Smooth muscle cell of trachea (primary cell): ENCODE measurements at places on chromosomes 3 and 15. TPM values are rescaled to one million over a fixed set of nuclear protein-coding genes. Genes with fewer than 3 reads are reported as not detected.

NLGN1 gene
- 1.0 and 3.3 TPM in 2 replicates for total RNA-seq

KBTBD12 gene
- total RNA-seq = not detected in 2 replicates

OR5K3 gene
- not detected in 2 replicates for total RNA-seq

CSNK1G1 gene
- 21.0 and 25.6 TPM in 2 replicates for total RNA-seq

BFSP2 gene
- total RNA-seq = not detected in 2 replicates

C3orf22 gene
- not detected in 2 replicates for total RNA-seq

CAMKV gene
- total RNA-seq = not detected in 2 replicates

RTP1 gene
- total RNA-seq = not detected in 2 replicates

CLDN11 gene
- total RNA-seq = 211 and 779 TPM in 2 replicates

CASR gene
- total RNA-seq = not detected in 2 replicates
